SW 1271 (cell line): ENCODE measurements at places on chromosomes 11 and 22.

DNA sequence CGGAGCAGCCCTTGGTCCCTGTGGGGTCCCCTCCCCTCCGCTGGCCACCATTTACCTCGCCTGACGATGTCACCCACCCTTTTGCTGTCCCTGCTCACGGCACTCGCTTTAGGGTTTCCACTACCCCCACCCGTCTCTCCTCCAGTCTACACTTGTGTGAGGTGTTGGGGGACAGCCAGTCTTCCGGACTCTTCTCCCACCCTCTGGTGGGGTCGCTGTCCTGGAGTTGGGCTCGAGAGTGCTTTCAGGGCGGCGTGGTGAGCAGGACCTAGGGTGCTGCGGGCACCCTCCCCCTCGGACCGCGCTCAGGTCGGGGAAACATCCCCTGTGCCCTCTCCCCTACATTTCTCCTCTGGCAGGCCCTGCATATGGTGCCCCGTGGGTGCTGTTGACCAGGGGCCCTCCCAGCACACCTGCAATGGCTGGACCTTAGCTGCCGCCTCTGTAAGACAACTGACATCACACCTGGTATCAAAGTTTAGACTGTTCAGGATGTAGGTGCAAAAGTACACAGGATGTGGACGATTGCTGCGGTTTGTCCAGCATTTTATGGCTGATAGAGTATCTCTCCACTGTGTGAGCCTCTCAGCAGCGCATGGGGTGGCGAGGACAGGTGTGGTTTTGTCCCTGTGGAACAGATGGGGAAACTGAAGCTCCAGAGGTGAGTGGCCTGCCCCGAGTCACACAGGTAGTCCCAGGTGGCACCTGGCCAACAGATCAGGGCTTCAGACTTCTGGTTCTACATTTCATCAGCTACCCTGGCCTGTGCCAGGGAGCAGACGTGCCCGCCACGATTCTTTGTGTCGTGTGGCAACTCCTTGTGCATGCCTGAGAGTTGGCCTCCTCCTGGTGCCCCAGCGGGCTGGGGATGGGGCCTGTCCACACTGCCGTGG, 1.2 kb downstream of the GRK2 start:
- DNase-seq: no peak

- DNase-seq: no peak
These were observed 5.3 kb upstream of the KMT2A start for GRCh38 chr11:118430956-118431355.

GRCh38 chr11:128731041-128731663, 37.3 kb downstream of the FLI1 start:
- no peak for DNase-seq

GRCh38 chr11:134532131-134532920, 120.3 kb upstream of the B3GAT1 start:
- no peak for DNase-seq

DNA sequence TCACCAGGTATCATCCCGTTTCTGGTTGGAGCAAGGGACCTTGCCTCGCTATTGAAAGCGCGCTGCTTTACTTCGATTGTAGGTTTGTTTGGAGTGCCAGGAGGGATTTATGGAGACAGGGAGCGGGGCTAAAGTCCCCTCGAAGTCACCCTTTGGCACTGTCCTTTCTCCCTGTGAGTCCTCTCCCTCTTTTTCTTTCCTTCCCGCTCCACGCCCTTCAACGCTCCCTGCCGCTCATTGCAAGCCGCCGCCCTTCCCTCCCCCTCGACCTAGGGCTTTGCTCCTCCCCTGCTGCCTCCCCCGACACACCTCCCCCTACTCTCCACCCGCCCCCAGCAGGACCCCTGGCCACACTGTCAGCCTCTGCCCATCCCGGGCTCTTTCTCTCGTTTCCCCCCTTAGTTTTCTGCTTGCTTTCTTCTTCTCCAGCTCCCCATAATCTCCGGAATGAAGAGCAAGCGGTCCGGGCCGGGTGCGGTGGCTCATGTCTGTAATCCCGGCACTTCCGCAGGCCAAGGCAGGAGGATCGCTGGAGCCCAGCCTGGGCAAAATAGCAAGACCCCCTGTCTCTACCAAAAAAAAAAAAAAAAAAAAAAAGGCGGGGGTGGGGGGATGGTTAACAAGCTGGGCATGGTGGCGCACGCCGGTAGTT, 41.0 kb downstream of the AHNAK start:
- no peak for DNase-seq

GRCh38 chr11:103420593-103420992, 311.4 kb downstream of the DYNC2H1 start:
- DNase-seq: no peak

- DNase-seq: no peak
These were observed 175.8 kb upstream of the BDNF start for GRCh38 chr11:27875831-27876775.
